ENCODE measurements at places on chromosomes 12 and 14.
A peak's percentile ranks its signal among the peaks of the same experiment; 100 is the strongest.

DNA sequence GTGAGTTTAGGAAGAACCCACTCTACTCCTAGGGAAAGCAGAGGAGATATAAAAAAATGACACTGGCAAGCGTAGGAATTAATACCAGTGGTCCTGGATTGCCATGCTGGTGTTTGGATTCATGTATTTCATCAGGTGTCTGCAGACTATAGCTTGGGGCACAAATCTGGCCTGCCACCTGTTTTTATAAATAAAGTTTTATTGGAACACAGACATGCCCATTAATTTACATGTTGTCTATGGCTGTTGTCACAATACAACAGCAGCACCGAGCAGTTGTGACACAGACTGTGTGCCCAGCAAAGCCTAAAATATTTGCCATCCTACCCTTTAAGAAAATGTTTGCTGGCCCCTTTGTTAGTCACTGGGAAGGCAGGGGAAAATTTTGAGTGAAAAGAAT is 553.2 kb downstream of the VRK1 start:
- DNase-seq = no peak

GRCh38 chr14:21121122-21121521 is 20.3 kb downstream of the TMEM253 start:
- DNase-seq = no peak

DNA sequence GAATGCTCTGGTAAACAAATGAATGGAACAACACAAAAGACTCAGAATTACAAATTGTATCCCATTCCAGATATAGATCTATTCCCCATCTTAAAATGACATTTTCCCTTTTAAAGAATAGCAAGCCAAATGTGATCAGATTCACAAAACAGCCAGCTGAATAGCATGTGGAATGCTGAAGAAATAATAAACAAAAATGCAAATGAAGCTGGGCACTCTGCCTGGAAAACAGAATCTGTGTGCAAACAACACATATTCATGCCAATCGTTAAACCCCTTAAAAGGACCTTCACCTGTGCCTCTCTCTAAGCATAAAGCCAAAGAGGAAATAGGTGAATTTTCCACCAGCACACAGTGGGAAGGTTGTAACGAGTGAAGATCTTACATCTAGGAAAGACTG is 67.9 kb upstream of the PDZRN4 start:
- no peak for DNase-seq

DNA sequence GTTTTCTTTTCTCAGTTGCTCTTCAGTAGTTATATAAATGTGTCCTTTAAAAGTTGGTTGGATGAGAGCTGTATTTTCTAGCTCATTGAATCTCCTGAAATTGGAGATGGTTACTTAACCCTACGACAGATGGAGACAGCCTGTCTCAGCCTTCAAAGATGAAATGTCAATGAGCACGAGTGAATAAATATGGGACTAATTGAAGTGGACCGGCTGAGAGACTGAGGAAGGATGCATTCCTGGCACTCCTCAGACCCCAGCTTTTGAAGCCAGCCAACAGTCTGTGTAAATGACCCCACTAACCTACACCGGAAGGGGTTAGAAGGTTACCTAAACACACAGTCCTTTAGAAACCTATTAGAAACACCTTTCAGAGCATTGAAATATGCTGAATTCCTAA is 46.6 kb downstream of the PDZRN4 start:
- no peak for DNase-seq

DNA sequence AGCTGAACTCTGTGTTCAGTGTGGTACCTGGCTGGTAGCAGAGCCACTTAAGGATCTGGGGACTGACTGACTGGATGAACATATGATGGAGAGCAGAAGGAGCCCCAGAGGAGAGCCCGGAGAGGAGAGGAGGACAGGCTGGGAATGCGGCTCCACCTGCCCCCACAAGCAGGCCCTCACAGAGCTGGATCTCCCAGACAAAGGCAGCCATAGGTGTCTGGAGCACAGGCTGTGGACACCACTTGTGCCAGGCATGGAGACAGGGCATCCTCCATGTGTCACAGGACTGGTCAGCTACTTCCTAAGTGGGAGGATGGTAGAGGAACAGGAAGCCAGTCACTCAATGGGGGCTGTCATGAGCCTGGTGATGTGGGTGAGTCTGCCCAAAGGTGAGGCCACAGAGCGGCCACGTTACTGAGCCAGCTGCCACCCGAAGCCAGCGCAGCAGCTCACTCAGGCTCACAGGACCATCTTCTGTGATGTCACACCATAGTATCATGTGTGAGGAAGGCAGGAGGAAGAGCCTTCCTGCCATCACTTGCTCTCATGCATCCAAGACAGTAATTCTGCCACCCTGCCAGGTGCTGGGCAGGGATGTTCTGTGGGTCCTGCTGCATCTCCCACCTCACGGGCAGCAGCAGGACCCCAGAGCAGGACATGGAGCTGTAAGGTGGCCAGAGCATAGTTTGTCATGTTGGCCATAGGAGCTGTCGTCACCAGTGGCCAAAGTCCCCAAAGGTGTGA is 72.1 kb downstream of the PRIMA1 start:
- DNase-seq = no peak

DNA sequence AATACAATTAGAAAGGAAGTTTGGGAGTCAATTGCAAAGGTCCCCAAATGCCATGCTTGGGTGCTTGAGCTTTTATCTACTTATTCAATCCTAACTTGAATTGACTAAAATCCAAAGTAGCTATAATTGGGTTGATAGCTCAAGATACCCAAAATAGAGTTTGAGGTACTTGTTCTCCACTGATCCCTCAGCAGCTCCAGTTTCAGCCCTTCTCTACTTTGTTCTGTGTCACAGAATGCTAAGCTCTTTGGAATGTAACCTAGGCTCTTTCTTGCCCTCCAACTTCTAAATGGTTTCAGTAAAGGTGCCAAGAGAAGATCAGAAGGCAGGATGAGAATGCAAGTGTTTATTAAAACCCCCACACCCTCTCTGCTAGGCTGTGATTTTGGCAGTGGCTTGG is 251.4 kb upstream of the CLEC14A start:
- no peak for DNase-seq

- no peak for DNase-seq
These were observed 18.3 kb upstream of the LYZ start for GRCh38 chr12:69329669-69330428.

- DNase-seq = no peak
These were observed 15.5 kb upstream of the MGP start for GRCh38 chr12:14901228-14901562.

GRCh38 chr12:91099341-91099740 is 12.0 kb downstream of the LUM start:
- no peak for DNase-seq

- peak; percentile 49 for DNase-seq
These were observed 32.8 kb downstream of the MIA2 start for GRCh38 chr14:39266525-39266870.

GRCh38 chr12:77720258-77720657 is 110.4 kb upstream of the NAV3 start:
- DNase-seq = no peak

DNA sequence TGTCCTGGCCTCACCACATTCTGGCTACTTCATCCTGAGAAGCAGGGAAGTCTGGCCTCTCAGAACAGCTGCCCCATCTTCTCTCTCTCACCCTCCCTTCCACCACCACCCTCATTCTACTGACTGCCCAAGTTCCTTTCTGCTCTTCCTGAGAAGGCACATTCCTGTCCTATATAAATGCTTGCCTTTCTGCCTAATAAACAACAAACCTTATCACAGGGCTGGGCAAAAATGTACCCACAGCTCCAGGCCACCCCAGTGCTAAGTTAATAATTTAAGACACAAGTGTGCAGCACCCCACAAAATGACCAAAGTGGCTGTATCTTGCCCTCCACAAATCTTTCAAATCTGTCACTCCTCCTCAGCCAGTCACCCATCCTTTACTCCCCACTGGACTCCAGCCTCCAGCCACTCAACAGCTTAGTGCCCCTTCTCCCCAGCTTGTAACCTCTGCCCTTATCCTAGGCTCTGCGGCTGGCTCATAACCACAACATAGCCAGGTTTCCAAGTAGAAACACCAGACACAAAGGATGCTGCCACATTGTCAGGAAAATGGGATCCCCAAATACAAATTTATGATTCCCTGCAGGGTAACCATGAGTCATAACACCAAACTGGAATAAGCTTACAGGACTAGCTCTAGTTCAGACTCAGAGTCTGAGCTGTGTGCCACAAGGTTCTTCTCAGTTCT is 15.0 kb downstream of the OXA1L start:
- DNase-seq = no peak

DNA sequence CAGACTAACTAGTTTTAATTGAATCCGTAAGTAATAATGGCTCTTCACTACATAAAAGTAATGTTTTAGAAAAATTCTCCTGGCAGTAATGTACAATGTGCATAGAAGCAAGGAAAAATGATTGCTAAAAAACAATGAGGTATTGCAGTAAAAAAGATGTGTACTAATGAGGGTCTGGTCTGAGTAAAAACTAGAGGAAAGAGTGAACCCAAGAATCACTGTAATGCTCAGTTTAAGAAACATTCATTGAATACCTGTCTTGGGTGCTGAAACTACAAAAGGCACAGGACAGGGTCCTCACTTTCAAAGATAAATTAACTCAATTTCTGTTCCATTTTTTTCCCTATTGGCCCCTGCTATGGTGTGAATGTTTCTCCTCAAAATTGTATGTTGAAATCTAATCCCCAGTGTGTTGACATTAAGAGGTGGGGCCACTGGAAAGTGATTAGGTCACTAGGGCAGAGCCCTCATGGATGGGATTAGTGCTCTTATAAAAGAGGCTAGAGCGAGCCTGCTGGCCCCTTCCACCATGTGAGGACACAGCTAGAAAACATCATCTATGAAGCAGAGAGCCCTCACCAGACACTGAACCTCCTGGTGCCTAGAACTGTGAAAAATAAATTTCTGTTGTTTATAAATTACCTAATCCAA is 51.6 kb downstream of the RPS6KA5 start:
- no peak for DNase-seq

DNA sequence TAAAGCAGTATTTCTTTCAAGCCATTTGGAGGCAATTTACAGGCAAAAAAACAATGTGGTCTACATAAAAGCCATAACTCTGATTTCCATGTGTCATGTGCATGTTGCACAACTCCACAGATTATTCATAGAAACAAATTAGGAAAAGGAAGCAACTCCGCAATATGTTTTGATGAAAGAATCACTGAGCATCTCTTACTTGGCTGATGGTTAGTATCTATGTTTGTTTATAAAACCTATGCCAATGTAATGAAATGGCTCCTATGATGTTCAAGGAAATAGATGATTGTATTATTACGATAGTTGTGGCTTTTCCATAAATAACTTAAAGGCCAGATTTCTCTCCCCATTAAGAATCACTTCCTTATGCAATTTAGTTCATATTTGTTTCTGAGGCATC is 373.7 kb downstream of the CCDC91 start:
- DNase-seq = no peak

DNA sequence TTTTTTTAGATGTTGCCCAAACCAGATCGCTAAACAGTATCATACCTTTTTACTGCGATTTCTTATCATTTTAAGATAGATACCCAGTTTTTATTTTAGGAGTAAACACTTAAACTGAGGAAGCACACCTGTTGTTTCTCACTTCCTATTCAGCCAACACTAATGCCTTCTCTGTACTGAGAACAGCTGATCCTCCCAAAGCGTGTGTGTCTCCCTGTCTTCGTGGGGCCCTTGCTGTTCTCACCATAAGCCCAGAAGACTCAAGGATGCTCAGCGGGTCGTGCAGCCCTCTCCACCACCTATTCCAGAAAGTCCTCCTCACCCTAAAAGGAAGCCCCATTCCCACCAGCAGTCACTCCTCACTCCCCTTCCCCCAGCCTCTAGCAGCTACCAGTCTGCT is 14.8 kb downstream of the PPP2R5C start:
- DNase-seq = no peak

- no peak for DNase-seq
These were observed 117.2 kb downstream of the PPM1H start for GRCh38 chr12:62817556-62818271.

GRCh38 chr12:45138609-45139008 is 77.3 kb upstream of the ANO6 start:
- no peak for DNase-seq

DNA sequence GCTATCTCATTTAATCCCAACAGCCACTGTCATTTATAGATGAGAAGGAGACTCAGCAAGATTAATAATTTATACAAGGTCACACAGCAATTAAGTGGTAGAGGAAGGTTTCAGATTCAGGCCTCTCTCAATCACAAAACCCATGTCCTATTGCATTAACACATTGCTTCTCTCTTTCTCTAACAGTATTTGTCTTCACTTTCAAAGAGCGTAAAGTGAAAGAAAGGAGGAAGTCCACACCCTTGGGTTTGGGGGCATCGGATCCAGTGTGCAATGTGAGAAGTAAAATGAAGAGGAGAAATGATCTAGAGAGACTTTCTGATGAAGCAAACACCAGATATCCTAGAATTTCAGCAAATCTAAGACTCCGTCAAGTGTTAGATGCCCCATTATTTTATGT is 7.0 kb upstream of the VRK1 start:
- DNase-seq = no peak

- DNase-seq = no peak
These were observed 1445.8 kb upstream of the FLRT2 start for GRCh38 chr14:84084056-84084630.

DNA sequence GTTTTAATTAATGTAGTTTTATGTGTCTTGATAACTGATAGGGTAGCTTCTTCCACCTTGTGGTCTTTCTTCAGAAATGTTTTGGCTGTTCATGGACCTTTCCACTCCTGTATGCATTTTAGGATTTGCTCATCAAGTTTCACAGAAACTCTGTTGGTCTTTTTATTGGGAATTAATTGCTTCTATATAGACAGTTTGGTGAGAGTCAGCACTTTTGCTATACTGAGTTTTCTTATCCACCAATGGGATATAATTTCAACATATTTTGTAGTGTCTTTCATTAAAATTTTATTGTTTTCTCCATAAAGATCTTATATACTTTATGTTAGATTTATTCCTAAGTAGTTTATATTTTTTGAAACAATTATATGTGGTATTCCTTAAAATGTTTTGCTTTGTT is 7.8 kb downstream of the GOLGA5 start:
- no peak for DNase-seq

- DNase-seq = no peak
These were observed 60.7 kb downstream of the ZFC3H1 start for GRCh38 chr12:71602761-71603577.

- DNase-seq = no peak
These were observed 112.7 kb upstream of the FUT8 start for GRCh38 chr14:65299826-65300225.

DNA sequence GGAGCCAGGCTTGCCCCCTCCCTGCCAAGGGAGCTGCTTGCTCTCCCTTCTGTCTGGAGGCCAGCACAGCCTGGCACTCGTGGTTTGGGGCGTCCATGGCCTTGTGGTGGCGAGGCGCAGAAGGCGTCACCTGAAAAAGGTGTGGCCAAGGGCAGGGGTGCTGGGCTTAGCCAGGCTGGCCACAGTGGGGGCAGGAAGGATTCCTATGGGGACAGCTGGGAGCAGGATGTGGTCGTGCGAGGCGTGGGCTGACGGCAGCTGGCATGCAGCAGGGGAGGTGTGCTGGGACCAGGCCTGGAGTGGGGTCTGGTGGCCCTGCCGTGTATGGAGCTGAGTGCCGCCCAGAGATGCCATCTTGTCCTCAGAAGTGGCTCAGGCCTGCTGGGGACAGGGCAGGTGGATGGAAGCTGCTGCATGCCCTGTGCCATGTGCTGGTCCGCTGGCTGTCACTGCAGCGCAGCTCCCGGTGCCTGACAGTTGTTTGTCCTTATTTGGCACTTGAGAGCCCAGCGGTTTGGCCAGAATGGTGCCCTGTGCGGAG is 30.0 kb downstream of the SH2B3 start:
- DNase-seq = no peak
